ENCODE measurements at places on chromosomes 6 and 20.
A peak's percentile ranks its signal among the peaks of the same experiment; 100 is the strongest.

- no peak for DNase-seq
These were observed 8.8 kb downstream of the ZBTB46 start for GRCh38 chr20:63822276-63822696.

DNA sequence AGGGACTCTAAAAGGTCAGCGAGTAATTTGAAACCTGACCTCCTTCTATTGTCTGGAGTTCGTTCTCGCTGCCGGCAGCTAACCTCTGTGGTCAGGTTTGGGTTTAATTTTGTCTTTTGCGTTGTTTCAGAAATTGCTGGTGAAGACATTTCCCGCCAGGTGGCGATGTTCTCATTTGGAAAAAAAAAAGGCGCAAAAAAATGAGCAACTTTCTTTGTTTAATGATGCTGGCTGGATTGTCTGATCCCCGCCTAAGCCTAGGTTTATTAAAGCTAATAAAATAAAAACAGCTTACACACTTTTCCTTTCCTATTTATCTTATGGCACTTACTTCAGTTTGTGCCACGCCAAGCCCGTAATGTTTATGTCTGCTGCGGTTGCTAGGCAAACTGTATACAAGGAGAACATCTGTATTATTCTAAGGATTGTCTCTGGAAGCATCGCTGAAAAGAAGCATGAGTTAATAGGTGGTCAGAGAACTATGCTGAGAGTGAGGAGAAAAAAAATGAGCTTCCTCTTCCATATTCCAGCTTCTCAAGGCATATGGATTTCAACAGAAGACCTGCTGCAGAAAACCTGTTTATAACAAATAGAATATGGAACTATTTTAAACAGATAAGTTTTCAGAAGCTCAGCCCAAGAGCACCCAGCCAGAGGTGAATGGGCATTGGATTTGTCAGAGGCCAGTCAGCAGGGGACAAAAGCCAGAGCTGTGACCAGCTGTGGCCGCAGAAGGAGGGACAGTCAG is 205.7 kb downstream of the DOK5 start:
- DNase-seq, result peak; percentile 38

DNA sequence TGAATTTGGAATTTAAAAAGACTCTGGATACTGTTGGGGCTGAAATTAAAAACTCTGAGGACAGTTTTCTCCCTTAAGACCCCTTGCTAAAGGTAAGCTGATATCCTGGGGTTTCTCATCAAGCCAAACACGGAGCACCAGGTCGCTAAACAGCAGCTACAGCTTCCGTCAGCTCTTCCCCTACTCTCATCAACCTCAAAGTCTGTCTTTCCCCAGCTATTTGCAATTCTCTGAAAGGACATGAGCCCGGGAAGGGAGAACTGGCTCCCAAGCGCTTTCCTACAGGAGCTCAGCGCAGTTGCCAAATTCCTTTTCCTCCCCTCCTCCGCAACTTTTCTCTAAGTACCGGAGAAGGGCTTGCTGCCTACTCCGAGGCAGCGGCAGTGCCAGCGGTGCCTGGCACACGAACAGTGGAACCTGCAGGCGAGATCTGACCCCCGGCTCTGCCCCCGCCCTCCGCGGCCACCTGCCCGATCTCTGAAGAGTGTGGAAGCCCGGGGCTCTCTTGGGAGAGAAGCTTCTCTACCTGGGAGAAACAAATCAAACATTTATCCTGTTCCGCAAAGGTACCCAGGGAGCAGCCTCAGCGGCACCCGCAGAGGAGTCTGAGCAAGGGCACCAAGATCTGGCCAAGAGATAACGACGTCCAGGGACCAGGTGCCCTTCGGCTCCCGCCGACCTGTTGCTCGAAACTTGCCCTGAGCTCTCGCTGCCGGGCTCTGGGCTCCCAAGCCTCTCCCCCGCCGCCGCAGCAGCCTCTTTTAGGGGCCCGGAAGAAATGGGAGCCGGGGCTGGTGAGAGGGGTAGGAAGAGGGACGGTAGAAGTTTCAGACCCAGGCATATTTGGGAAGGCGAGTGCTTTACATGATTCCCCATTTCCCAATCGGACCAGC is 2.2 kb downstream of the CBLN4 start:
- no peak for DNase-seq

GRCh38 chr20:33709398-33709797 is 10.7 kb downstream of the PXMP4 start:
- no peak for DNase-seq

GRCh38 chr20:14569641-14570040 is 232.2 kb upstream of the FLRT3 start:
- DNase-seq, result no peak

GRCh38 chr6:132865829-132866228 is 51.5 kb downstream of the RPS12 start:
- DNase-seq, result no peak
